Iris pigment epithelial cell (primary cell): ENCODE measurements at places on chromosomes 16 and 17.

GRCh38 chr16:1469693-1470201 is 5.1 kb downstream of the CLCN7 start:
- DNase-seq: peak; percentile 22

DNA sequence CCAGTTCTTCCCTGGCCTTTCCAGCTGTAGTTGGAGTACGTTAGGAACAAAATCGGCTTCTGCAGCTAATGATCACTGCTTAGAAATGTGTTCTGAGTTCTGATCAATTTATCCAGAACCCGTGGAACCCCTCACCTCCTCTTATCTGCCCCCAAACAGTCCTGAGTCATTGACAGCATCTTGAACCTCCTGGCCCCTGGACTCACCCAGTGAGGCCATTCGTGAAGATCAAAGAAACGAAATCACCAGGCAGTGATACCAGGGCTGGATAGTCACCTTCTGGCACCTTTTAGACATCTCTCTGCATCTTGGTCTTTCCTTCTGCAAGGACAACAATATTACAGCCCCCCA is 17.0 kb upstream of the EXOC7 start:
- no peak for DNase-seq

- DNase-seq: no peak
Measured at GRCh38 chr17:65071861-65072260, 15.3 kb upstream of the GNA13 start.

DNA sequence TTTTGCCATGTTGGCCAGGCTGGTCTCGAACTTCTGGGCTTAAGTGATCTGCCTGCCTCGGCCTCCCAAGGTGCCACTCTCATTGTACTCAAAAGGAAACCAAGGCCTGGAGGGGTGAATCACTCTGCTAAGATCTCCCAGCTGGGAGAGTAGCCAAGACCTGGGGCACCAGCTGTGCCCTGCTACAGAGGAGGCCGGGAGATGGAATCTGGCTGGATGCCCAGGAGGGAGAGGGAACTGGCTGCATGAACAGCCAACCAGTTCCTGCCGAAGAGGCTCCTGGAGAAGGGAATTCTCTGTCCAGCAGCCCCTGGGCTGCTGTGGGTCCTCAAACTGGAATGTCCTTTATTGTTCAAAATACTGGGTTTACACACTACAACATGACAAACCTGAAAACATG is 238.7 kb upstream of the CIBAR2 start:
- peak; percentile 86 for DNase-seq
